ENCODE measurements at places on chromosomes 1 and 21.

DNA sequence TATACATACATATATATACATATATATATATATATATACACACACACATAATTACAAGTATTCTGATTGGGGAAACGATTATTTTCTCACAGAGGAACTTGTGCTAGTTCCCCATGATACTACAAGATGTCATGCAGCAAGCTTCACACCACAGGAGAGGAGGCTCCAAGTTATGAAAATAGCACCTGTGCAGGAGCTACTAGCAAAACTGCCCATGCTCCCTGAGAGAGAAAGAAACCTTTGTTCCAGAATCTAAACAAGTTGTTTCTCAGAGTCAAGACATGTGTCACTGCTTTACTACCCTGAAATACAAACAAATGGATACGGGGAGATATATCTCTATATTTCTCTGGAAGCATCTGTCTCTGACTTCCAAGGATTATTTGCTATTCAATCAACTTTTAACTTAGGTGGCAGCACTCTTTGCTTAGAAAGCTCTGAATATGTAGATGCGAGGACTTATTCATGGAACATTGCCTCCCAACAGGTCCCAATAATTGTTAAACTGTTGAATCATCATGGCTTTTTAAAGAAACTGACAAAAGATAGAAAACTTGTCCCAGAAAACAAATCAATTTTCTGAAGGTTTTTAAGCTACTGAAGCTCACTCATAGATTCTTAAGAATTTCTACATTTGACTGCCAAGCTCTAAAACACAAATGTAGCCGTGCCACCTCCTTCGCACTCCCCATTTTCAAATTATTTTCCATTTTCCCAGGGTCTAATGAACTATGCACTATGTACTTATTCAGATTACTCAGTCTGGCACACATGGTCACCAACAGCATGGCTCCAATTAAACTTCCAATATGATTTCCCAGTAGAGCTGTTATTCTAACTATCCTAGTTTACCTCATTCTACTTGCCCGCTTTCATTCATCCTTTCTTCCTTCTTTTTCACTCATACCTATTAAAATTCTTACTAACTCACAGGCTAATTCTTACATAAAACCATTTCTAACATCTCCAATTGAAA, 929.1 kb downstream of the LTN1 start:
- DNase-seq, result no peak

DNA sequence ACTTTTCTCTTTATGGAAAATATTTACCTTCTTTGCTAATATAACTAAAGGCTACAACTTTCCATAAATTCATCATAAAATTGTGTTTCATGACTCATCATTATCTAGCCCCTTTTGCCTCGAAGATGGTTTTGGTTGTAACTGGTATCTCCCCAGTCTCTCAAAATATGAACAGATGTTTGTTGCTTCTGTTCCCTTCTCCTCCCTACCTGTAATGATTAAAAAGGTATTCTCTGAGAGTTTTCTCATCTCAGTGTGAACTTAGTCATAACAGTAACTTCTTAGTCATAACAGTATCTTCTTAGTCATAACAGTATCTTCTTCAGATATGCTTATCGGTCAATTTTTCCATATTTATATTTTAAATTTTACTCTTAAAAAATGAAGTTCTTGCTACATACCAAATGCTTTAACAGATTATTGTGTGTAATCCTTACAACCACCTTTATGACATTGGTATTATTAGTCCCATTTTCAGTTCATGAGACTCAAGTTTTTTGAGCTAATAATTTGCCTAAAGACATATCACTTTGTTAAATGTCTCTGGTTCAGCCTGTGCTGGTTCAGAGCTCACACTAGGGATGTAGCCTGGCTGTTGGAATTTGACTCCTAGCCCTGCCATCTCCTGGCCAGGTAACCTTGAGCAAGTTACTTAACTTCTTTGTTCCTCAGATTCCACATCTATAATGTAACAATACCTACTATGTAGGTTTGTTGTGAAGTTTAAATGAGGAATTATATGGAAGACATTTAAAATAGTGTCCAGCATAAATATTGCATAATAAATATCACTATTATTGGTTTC, 32.6 kb downstream of the ATP1B1 start:
- DNase-seq, result no peak

- no peak for DNase-seq
These were observed 114.6 kb upstream of the NEK7 start for GRCh38 chr1:198042168-198042567.

DNA sequence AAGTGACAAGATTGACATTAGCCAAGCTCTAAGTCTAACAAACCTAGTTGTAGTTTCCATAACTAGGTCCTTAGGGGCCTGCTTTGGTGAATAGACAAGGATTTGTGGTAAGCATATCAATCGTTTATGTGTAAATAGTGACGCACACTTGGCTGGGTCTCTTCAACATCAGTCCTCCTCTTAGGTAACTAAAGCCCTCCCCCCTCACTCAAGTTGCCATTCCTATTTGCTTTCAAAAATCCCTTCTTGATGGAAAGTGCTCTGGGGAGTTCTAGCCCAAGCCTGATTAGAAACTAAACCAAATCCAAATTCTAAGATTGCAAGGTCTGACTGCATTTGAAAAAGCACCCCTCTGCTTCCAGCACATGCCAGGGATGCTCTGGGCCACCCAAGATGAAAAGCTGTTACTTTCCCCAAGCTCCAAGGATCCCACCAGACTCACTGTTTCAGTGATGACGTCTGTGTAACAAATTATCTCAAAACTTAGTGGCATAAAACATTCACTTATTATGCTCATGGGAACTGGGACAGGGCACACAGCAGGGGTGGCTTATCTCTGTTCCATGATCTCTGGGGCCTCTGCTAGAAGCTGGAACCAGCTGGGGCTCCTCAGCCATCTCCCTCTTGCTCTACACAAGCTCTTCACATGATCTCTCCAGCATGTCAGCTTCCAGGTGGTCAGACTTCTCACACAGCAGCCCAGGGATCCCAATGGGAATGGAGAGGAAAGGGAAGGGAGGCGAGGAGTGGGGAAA, 74.1 kb downstream of the RRAGC start:
- DNase-seq, result no peak

DNA sequence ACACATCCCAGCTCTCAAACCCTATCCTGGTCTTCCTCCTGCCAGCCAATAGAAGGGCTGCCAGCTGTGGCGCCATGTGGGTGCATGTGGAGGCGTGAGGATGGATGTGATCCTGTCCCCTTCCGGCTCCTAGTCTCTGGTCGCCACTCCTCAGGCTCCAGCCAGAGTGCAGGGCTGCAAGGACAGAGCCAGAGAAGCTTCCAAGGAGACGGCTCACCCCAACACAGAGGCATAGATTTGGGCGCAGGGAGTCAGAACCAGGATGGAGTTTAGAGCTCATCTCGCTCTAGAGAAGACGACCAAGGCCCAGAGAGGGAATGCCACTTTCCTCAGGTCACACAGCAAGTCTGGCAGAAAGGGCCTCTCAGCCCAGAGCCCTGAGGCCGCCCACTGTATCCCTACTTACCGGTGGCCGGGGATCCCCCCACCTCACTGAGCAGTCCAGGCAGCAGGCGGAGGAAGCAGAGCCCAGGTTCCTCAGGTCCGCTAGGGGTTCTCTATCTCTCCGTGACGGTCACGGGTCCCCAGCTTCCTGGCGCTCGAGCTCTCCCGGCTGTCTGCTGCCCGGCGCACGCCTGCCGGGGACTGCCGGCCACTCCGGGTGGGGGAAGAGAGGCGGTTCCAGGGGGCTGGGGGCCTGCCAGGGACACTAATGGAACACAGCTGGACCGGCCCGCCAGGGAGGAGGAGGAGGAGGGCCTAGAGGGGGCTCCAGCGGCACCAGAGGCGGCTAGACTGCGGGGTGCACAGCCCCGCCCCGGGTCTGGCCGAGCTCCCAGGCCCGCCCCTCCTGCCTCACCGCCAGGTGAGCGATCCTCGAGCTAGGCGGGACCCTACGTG, at the start of gene COL16A1:
TSS of gene COL16A1 (minus strand) at position 587 of the 840 bp plus-strand sequence. CDS start 1,824 bp downstream, outside the sequence.
- no peak for DNase-seq

GRCh38 chr1:91583326-91583755, 82.7 kb downstream of the CDC7 start:
- no peak for DNase-seq

GRCh38 chr1:56464294-56464693, 115.1 kb downstream of the PLPP3 start:
- no peak for DNase-seq

GRCh38 chr1:98399218-98399617, 262.3 kb upstream of the SNX7 start:
- no peak for DNase-seq

GRCh38 chr1:15943328-15943991, 32.4 kb downstream of the ZBTB17 start:
- DNase-seq, result no peak

DNA sequence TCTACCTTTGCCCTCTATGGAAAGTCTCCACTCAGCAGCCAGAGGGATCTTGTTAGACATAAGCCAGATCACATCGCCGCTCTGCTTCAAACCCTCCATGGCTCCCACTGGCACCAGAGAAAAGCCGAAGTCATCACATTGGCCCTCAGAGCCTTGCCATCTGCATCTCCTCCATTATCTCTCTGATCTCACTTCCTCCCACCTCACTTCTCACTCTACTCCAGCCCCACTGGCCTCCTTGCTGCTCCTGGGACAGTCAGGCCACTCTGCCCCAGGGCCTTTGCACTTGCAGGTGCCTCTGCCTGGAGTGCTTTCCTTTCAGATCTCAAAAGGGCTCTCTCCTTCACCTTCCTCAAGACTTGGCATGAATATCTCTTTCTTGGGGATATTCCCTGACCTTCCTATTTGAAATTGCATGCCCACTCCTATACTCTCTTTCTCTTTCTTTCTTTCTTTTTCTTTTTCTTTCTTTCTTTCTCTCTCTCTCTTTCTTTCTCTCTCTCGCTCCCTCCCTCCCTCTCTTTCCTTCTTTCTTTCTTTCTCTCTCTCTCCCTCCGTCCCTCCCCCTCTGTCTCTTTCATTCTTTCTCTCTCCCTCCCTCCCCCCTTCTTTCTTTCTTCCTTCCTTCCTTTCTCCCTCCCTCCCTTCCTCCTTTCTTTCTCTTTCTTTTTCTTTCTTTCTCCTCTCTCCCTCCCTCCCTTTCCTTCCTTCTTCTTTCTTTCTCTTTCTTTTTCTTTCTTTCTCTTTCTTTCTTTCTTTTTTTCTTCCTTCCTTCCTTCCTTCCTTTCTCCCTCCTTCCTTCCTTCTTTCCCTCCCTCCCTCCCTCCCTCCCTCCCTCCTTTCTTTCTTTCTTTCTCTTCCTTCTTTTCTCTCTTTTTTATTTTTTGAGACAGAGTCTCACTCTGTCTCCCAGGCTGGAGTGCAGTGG, 96.0 kb upstream of the CASZ1 start:
- no peak for DNase-seq

DNA sequence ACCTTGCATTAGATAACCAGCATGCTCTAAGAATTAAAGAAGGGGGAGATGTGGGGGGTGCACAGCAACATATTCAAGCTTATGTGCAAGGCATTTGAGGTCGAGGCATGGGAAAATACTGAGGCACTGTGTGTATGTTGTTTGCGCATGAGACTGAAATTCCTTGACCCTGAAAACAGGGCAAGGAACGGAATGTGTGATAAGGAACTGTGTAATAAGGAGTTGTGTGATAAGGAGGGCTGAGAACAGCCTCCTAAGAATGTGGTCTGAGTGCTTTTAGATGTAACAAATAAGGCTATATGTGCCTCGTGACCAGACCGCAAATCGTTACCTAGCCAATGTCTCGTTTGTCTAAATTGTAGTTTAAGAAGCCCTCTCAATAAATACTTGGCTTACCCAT, 26.5 kb upstream of the ITLN1 start:
- no peak for DNase-seq

DNA sequence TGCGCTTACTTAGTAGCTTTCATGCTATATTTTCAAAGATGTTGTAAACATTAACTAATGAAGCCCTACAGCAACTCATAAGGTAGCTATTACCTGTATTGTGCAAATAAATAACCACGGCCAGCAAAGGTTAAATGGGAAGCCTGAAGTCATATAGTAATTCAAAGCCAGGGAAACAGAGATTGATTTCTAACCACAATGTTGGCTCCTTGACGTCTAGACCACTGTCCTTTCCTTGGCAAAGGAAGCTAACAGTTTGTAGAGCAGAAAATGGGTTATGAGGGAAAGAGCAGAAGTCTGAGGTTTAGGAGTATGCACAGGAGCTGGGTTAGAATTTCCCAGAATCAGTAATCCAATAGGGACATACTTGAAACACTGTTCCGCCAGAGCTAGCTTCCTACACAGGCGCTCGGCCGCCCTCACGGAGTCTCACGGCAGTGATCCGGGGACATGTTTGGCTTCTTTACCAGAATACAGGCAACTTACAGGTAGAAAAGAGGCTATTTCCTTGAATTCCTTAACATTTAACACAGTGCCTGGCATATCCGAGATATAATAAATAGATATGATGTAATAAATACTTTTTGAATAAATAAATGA, 298.8 kb upstream of the LYPLAL1 start:
- no peak for DNase-seq

DNA sequence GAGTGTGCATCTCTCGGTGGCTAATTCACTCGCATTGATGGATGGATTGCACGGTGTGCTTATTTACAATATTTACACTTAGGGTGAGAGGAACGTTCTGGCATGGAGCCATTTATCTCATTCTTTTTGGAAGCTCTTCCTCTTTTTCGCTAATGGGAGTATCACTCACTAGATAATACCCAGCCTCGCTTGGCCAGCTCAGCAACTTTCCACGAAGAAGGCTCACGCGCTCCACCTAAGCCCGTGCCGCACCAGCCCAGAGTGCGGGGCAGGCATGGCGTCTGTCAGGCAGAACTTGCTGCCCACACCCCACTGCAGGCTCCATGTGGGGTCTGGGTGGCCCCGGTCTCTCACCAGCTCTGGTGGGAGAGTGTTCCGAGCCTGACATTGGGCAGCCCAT, 484.9 kb downstream of the NPHP4 start:
- no peak for DNase-seq

DNA sequence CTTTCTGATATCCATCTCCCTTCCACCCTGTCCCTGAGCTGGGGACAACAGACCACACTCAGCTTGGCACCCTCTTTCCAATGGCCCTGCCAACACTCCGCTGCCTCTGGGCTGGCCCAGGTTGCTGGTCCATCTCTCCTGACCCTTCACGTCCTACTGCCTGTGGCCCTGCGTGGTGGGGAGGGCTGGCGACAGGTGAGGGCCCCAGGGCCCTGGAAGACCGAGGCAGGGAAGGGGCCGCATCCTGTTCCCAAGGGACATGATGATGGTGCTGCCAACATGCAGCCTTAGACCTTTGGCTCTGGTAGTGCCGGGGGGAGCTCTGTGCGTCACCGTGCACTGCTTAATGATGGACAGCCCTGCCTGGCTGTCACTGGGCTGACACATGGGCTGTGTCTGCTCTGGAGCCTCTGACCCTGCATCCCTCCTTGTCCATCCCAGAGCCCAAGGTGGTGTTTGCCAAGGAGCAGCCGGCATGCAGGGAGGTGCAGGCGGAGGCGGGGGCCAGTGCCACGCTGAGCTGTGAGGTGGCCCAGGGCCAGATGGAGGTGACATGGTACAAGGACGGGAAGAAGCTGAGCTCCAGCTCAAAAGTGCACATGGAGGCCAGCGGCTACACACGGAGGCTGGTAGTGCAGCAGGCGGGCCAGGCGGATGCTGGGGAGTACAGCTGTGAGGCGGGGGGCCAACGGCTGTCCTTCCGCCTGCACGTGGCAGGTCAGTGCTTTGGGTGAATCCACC, 65.2 kb downstream of the OBSCN start:
- no peak for DNase-seq

- no peak for DNase-seq
These were observed 44.8 kb upstream of the CCDC27 start for GRCh38 chr1:3707298-3707938.
